ENCODE measurements at places on chromosomes 3 and 15.
A peak's percentile ranks its signal among the peaks of the same experiment; 100 is the strongest.

- no peak for DNase-seq
Observed at GRCh38 chr3:123112232-123112631, 45.4 kb downstream of the PDIA5 start.

DNA sequence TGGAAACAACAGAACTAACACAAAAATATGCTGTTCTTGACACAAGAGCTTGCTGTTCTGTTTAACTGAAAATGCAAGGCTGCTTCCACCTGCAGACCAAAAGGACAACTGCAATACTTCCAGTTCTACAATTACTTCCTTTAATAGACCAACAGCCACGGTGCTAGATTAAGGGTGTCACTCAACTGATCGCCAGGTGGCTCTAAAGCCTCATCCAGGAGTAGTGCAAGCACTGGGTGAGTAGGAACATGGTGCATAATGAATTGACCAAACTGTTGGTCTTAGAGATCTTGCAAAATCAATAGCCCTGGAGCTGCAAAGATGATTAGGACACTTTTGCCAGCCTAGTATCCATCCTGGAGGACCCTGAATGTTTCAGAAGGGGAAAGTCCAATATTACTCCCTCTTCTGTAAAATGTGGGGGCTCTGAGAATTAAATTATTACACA, 3.6 kb upstream of the CLDN16 start:
- DNase-seq, result no peak

GRCh38 chr3:157096328-157096727, 63.6 kb downstream of the CCNL1 start:
- no peak for DNase-seq

DNA sequence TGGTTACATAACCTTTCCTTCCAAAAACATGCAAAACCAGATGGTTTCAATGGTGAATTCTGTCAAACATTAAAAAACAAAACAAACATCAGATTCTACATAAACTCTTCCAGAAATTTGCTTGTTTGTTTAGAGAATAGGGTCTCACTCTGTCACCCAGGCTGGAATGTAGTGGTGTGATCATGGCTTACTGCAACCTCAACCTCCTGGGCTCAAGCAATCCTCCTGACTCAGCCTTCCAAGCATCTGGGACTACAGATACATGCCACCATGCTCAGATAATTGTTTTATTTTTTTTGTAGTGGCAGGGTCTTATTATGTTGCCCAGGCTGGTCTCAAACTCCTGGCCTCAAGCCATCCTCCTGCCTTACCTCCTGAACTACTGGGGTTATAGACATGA, 36.1 kb downstream of the FBXL2 start:
- DNase-seq, result no peak

DNA sequence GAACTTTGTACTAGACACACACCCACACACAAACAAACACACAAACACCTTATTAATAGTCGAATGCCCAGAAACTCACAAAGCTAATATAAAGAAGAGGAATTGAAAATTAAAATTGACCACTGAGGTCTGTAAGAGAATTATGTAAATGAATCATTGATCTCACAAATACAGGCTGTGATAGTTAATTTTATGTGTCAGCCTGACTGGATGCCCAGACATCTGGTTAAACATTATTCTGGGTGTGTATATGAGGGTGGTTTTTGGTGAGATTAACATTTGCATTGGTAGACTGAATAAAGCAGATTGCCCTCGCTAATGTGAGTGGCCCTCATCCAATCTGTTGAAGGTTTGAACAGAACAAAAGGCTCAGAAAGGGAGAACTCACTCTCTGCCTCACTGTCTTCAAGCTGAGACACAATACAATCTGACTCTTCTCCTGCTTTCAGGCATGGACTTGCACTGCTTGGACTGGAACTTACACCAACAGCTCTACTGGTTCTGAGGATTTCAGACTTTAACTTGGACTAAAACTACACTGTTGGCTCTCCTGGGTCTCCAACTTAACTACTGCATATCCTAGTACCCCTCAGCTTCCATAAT, 199.4 kb upstream of the TTC14 start:
- DNase-seq, result no peak

- no peak for DNase-seq
Observed at GRCh38 chr3:13780432-13781176, 99.3 kb downstream of the WNT7A start.

DNA sequence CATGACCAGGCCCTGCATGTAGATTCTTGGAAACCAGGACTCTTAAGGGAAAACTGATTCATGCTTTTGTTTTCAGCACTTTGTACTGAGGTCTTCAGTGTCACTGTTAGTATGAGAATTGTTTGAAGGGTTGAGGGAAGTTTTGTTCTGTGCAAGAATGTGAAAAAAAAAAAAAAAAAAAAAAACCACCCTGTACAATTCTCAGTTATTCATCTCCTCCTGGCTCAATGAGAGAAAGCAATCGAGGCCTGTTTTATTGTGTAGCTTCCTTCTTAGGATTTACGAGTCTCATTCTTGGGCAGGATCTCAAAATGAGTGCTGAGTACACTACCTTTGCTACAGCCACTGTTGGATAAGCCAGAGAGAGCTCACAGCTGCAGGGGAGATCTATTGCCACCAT, 469.5 kb downstream of the CNTN4 start:
- no peak for DNase-seq

DNA sequence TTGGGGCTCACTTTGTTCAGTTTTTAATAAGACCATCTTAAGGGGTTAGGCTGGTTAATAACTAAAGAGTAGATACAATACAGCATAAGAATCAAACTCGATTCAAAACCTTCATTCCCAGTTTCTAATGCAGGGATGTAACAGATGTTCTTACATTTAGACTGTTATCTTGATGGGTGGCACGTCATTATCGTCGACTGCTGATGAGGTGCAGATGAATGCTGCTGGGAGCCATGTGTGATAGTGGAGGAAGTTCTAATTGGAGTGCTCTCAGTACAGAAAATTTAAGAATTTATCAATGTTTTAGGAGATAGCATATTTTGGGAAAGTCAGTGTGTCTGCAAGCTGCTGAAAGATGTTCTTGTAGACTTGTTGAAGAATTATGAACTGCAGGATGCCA, 331.5 kb downstream of the PTPRG start:
- no peak for DNase-seq

DNA sequence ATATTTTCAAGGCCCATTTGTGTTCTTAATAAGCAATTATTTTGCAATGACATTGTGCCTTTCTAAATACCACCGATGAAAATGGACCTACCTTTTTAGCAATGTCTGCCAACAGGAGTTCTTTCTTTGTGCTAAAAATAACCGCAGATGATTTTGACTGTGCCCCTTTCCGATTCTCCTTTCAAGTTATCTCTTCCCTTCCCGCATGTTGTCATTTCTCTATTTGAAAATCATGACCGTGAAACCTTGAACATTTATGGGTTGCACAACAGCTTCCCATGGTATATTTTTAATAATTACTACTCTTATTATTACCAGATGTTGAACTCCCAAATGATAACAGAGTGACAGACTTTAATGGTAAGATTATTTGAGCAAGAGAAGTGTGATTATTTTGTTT, 10.3 kb upstream of the ETFA start:
- DNase-seq, result no peak

DNA sequence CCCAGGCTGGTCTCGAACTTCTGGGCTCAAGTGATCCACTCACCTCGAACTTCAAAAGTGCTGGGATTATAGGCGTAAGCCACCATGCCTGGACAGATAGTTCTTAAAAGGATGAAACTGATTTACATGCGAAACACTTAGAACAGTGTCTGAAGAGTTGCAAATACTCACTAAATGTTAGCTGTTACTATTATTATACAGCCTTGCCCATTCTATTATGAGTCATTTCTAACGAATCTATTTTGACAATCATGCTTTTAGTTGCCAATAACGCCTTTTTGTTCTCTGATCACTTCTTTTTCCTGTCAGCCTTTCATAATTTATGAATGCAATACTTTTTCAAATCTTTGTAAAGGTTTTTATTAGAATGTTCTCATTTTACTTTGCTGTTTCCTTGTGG, 112.7 kb downstream of the SNRK start:
- no peak for DNase-seq

- DNase-seq, result no peak
Observed at GRCh38 chr15:39188930-39189329, 391.9 kb upstream of the THBS1 start.

DNA sequence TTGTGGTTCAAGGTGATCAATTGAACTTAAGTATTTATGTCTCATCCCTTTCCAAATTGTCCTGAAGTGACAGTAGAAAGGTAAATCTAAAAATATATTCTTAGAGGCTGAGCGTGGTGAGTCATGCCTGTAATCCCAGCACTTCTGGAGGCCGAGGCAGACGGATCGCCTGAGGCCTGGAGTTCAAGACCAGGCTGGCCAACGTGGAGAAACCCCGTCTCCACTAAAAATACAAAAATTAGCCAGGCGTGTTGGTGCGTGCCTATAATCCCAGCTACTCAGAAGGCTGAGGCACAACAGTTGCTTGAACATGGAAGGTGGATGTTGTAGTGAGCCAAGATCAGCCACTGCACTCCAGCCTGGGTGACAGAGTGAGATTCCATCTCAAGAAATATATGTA, 226.6 kb downstream of the DPH6 start:
- DNase-seq, result no peak

DNA sequence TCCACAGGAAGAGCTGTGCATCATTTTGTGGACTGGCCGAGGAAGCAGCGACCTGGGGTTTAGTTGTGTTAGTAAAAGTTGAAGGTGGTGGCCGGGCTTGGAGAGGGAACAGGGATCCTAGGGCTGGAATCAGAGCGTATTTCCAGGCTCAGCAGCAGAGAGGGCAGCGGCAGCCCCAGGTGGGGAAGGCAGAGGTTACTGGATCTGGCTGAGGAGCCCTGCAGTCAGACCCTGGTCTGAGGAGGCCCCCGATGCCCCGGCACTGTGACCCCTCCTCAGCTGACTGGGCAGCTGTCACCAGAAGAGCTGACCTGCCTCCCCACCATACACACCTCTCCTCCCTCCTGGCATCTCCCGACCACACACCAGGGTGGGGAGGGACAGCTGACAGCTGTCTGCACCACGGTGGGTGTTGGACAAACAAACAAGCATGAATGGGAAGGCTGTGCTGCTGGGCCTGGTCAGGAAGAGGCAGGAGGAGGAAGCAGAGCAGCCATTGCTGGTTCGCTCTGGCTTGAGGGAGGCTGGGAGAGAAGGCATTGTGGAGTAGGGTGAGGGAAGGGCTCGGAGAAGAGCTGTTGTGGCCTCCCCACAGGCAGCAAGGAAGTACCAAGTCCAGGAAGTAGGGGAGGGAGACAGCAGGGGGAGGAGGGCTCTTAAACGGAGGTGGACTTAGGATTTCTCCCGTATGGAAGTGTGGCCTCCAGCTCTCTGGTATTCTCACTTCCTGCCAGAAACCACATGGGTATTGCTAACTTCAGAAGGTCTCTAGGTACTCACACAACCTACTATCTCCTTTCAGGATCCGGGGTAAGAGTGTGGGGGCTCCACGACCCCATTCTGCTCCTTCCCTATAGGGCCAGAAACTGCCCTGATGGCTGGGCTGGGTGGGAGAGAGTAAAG, 49.5 kb upstream of the HACD2 start:
- no peak for DNase-seq

GRCh38 chr15:71195242-71195641, 80.0 kb downstream of the THSD4 start:
- no peak for DNase-seq

DNA sequence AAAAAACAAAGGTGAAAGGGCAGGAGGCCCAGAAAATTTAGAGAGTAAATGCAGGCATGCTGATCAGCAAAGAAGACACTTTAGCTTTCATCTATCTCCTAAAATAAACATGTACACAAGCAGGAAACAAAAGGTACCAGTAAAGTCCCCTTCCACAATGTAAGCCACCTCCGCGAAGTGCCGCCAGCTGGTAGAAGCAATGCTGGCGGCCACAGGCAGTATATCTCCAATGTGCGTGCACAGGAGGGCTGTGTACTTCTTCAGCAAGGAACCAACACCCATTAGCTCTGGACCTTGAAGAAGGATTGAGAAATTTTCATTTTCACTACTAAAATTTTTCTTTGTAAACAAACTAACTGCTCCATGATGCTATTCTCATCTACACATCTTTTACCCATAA, 75.4 kb downstream of the HERC2 start:
- DNase-seq, result no peak

GRCh38 chr3:178967177-178967532, 104.5 kb downstream of the ZMAT3 start:
- no peak for DNase-seq

- no peak for DNase-seq
Observed at GRCh38 chr3:165783383-165783782, 53.8 kb downstream of the BCHE start.

GRCh38 chr3:12871404-12871983, 30.1 kb upstream of the RPL32 start:
- DNase-seq, result no peak

DNA sequence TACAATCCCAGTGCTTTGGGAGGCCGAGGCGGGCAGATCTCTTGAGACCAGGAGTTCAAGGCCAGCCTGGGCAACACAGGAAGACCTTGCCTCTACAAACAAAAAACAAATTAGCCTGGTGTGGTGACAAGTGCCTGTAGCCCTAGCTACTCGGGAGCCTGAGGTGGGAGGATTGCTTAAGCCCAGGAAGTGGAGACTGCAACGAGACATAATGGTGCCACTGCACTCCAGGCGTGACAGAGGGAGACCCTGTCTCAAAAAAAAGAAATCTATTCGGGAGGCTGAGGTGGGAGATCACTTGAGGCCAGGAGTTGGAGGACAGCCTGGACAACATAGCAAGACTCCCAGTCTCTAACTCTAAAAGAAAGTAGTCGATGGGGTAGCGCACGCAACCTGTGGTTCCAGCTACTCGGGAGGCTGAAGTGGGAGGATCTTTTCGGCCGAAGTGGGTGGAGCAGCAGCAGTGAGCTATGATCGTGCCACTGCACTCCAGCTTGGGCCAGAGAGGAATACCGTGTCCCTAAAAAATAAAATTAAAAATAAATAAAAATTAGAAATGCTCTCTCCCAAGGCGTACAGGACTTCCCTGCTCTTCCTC, 775 bp downstream of the C3orf33 start:
- peak; percentile 21 for DNase-seq

DNA sequence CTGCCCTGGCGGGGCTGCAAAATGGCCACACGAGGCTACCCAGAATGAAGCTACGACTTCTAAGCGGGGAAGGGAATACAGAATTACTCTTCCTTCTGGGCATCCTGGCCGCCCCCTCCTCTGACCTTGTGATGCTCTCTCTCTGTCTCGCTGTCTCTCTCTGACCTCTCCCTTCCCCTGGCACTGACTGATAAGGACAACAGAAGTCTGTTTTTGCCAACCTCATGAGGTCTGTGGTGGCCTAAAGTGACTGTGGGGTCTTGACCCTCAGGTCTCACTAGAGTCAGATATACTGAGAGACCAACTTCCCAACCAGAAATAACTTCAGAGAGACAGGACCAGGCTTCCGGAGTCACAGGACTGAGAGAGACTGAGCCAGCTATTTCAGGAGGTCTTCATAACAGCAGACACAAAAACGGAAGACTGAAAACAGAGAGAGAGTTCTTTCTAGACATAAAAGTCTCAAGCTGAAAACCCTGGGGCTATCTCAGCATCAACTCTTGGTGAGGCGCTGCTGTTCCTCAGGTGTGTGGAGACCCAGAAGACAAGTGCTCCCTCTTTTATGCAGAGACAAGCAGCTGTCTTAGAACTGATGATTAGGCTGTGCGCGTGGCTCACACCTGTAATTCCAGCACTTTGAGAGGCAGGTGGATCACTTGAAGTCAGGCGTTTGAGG, 38.2 kb upstream of the CFAP161 start:
- DNase-seq, result no peak
